ENCODE measurements at places on chromosomes 1 and 21. TPM values are rescaled to one million over a fixed set of nuclear protein-coding genes. Genes with fewer than 3 reads are reported as not detected.

SMCP gene
- total RNA-seq = not detected

IPO9 gene
- 17.2 TPM for total RNA-seq

SDF4 gene
- 130 TPM for total RNA-seq

ESPN gene
- 13.7 TPM for total RNA-seq

TMIGD3 gene
- not detected for total RNA-seq

OPRD1 gene
- not detected for total RNA-seq

MLLT11 gene
- total RNA-seq = 17.5 TPM

SLC26A9 gene
- 0.19 TPM for total RNA-seq

SPRR2G gene
- total RNA-seq = not detected

NUCKS1 gene
- 81.1 TPM for total RNA-seq

ZNF436 gene
- 23.6 TPM for total RNA-seq

SH3BGR gene
- 1.7 TPM for total RNA-seq

MARK1 gene
- 6.0 TPM for total RNA-seq

TNNT2 gene
- total RNA-seq = 1.3 TPM

FCRLB gene
- 2.7 TPM for total RNA-seq

CFAP141 gene
- total RNA-seq = not detected

LGR6 gene
- 0.14 TPM for total RNA-seq

TMEM51 gene
- total RNA-seq = 21.3 TPM

PGLYRP3 gene
- total RNA-seq = 6.0 TPM

DISP3 gene
- 0.37 TPM for total RNA-seq

MTARC2 gene
- total RNA-seq = 5.8 TPM

ETNK2 gene
- 17.7 TPM for total RNA-seq

LCE2C gene
- not detected for total RNA-seq

CHI3L2 gene
- total RNA-seq = not detected

CNIH3 gene
- 0.14 TPM for total RNA-seq

RGS8 gene
- not detected for total RNA-seq

PLPP3 gene
- 0.93 TPM for total RNA-seq

All from airway epithelial cell (primary cell).